ENCODE measurements at places on chromosomes 11 and 22.

GRCh38 chr11:119964136-119965025, 173.5 kb downstream of the TRIM29 start:
- DNase-seq = no peak

DNA sequence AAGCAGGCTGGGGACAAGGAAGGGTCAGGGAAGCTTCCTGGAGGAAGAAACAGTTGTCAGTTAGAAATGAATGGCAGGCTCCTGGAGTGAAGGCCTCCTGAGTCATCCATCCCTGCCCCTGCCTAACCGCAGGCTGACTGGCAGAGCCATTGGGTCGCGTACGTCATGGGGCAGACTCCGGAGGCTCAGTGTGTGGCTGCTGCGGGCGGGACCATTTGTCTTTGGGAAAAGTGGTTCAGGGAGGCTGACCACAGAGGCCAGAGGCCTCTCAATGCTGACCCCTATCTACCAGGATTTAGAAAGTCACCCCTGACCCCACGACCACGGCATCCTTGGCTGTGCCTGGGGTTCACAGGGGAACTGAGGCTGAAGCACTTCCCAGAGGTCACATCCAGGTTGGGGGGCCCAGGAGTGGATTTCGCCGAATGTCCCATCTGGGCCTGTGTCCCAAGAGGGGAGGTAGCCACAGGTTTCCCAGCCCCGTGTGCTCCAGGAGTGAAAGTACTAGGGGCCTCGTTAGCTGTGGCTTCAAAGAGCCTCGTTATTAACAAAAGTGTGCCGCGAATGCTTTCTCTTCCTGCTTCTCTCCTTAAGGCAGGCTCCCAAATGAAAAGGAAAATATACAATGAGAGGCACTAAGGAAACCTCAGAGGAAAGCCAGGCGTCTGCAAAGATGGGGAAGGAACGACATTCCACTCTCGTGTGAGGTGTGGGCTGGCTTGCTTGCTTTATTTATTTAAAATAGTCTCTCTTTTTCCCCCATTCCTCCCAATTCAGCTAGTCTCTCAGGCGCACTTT, 58.9 kb downstream of the FLRT1 start:
- DNase-seq = no peak

- DNase-seq = no peak
Measured at GRCh38 chr11:85752201-85752889, 58.6 kb downstream of the SYTL2 start.

DNA sequence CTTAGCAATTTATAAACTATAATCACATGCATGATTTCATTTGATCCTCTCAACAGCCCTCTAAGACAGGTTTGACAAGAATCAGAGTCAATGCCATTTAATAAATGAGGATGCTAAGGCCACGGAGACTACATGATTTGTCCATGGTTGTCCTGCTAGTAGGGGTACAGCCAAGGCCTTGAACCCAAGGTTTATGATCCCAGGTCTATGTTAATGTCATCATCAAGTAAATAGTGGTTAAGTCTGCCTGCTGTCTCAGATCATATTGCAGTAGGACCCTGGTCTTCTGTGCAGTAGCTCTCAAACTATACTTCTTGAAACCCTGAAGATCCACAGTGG, 17.7 kb upstream of the SYTL2 start:
- DNase-seq = no peak

- no peak for DNase-seq
Measured at GRCh38 chr11:93986716-93987115, 34.4 kb upstream of the HEPHL1 start.

- no peak for DNase-seq
Measured at GRCh38 chr11:86772999-86773398, 27.3 kb upstream of the PRSS23 start.

GRCh38 chr22:29715240-29715639, 4.6 kb upstream of the CABP7 start:
- DNase-seq = no peak

DNA sequence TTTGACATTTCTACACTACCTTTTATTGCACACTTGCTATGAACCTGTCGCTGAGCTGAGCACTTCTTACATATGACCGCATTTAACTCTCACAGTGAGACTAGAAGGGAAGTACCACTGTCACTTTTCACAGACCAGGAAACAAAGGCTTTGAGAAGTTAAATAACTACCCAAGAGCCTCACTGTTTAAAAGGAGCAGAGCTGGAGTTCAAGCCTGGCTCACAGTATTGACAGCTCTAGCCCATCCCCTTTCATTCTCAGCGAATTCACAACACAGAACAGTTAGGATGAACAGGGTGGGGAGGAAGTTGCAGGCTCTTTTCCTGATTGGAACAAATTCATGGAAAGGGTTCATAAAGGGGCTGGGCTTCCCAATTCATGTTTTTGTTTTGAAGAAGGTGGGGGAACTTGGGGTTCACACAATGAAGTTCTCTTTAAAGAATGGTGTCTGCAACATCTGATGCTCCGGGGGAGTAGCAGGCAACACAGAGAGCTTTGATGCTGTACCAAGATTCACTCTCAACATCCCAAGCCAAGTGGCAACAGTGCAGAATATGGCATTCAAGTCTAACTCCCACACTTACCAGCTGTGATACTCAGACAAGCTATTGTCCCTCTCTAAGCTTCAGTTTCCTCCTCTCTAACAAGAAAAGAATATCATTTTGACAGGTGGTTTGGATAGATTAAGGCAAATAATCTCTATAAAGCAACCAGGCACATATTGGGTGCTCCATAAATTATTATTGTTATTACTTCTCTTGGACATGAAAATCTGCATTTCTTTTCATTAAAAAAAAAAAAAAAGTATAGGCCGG, 17.2 kb downstream of the SCGB1A1 start:
- no peak for DNase-seq
